ENCODE measurements at places on chromosomes 7 and 10.

DNA sequence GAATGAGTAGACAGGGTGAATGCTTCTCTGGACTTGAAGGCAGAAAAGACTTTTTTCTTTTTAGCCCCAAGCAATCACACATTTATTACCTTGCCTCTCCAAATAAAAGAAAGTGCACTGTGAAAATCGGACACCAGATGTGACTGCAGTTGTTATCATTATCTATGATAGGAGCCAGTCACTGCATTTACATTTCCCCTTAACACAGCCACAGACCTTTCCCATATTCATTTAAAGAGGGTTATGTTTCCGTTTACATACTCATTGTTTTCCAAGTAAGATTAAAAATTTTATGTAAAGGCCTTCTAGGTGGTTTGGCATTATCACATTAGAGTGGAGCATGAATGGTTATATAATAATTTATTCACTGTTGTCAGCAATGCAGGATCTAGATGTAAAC is 586.8 kb downstream of the SORCS1 start:
- no peak for DNase-seq

- DNase-seq = no peak
These were observed 57.0 kb upstream of the NMT2 start for GRCh38 chr10:15225511-15225910.

DNA sequence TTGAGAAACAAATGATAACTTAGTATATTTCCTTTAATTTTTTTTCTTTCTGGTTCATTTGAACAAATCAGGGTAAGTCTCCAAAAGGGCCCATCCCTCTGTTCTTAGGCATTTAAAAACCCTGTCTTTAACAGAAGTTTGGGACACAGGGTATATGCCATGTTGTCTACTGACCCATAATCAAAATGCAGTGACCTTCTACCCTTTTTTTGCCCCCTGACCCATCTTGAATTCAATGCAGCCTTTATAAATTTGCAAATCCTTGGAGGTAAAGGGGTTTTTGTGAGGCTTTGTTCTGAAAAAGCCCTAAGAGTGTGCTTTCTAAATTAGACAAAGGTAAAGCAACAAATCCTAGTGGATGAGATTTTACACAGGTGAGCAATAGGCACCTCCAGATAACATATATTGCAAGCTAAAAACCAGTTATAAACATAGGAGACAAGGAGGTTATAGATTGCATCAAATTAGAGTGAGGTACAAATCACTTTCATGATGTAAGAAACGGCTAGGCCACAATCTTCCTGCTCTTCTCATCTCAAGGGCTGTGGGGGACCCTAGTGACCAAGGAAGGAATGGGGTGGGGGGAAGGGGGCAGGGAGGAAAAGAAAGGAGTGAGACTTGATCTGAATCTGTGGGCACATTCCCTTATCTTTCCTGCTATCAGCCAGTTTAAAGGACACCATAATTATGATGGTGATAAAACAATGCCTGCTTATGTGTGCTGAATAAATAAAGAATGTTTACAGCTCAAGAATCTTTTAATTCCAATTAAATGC is 2.7 kb downstream of the SKIDA1 start:
- no peak for DNase-seq

- no peak for DNase-seq
These were observed 82.3 kb downstream of the ANKRD7 start for GRCh38 chr7:118306771-118307170.

DNA sequence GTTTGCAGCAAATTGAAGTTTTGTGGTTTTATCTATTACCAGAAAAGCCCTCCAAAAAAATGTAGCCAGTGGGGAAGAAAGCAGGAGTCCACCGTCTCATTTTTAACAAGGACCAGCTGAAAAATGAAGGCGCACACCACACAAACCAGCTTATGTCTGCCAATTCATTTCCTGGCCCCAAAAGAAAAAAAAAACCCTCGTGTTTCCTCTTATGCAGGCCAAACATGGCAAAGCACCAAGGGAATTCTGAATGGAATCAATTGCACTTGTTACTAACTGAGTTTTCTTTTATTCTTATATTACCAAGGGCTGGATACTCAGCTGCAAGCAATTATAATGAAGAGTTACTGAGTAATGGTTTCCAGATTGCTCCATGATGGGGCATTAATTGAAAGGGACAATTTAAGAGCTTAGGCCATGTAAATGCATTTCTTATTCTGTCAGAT is 428.3 kb upstream of the NPVF start:
- DNase-seq = no peak

DNA sequence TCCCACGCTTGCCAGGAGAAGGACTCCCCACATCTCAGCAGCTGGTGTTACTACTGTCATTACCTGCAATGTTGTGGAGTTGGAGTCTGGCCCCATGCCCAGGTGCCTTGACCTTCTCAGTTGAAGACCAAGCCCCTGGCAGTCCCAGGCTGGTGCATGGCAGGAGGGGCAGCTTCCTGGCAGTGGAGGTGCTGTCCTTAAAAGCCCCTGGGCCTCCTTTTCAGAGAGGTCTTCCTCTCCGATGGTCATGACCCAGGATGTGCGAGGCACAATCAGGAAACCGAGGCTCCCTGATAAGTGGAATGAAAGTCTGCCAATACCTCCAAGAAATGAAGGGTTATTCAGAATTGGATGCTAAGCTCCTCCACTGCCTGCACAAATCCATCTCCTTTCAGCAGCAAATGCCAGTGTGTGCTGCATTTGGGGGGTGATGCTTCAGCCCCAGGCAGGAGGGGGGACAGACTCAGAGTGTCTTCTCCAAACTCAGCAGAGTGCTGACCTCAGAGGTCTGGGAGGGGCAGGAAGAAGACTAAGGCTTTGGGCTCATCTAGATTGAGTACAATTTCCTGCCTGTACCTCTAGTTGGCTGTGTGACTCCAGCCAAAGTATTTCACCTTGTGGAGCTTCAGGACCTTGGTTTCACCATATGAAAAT is 97.0 kb upstream of the DDC start:
- no peak for DNase-seq

- no peak for DNase-seq
These were observed 42.9 kb upstream of the PCDH15 start for GRCh38 chr10:54843932-54844331.

- DNase-seq = no peak
These were observed 131.8 kb upstream of the GNAI1 start for GRCh38 chr7:80002865-80003264.

DNA sequence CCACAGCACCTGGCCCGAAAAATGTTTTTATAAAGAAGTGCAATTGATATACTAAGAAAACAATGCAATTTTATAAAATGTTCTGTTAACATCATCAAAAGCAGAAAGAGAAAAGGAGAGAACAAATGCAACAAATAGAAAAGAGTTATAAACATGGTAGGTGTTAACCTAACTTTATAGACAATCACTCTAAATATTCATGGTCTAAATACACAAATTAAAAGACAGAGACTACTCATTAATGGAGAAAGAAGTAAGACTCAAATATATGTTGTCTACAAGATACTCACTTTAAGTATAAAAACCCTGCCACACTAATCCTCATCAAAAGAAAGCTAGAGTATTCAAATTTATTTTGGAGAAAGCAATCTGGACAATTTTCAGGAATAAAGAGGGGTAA is 425.3 kb upstream of the ANKRD30A start:
- DNase-seq = no peak

GRCh38 chr10:127196282-127197153 is at the start of gene INSYN2A:
Gene INSYN2A, minus strand, starts transcription at chr10:127196591. Its CDS starts 20,196 bp downstream, at chr10:127176395.
- DNase-seq = no peak

DNA sequence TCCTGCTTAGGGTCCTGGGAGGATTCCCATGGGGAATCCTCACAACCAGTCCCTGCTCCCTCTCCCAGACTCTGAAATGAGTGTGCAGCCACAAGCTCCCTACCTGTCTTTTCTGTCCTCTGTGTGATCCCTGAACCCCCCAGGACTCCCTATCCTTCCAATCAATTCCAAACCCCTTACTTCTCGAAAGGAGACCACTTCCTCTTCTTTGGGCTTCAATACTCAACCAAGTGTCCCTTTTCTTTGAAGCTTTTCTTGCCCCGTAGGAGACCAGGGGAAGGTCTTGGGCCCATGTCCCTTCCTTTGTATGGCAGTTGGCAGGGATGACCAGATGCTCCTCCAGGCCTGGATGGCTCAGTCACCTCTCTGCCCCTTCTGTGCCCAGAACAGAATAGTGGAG is 1.7 kb downstream of the AEBP1 start:
- no peak for DNase-seq

- DNase-seq = no peak
These were observed 1.7 kb upstream of the NEURL1 start for GRCh38 chr10:103491729-103492364.

GRCh38 chr7:44372560-44373417 is 47.4 kb upstream of the CAMK2B start:
- DNase-seq = no peak

DNA sequence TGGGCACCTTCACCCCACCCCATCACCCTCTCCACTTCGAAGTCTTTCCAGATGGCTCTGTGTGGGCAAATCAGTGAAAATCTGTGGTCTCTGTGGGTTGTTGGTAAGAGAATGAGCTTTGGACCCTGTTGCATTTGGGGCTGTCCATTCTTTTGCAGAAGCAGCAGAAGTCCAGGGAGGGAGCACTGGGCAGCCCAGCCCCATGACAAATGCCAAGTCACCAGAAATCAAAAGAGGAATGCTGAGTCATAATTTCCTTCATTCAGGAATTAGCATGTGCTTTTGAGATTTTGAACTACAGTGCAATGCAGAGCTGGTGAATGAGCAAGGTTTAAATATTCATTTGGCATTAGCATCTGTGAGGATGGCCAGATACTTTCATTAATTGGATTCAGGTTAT is 556.2 kb downstream of the LRMDA start:
- no peak for DNase-seq

GRCh38 chr10:2610946-2611345 is 456.4 kb upstream of the PFKP start:
- DNase-seq = peak; percentile 44

- DNase-seq = no peak
These were observed 121.9 kb downstream of the GFRA1 start for GRCh38 chr10:116151076-116151475.

GRCh38 chr7:47357361-47357760 is 224.6 kb downstream of the TNS3 start:
- no peak for DNase-seq

DNA sequence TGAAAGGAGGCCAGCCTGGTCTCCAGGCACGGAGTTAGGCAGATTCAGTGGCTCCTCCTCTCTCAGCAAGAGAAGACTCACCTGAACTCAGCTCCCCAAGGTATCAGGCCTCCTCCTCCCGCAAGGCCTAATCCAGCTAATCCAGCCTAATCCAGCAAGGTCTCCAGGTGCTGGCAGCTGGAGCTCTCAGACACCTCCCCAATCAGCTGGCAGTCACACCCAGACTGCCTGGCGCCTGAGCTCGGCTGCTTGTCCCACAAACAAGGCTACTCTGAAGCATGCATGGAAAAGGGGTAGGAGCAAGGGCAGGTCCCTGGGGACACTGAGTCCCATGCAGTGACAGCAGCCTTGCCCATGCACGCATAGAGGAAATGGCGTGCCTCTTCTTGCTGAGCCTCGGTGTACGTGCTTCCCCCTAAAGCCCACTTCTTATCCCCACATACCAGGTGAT is 3.3 kb upstream of the OPN4 start:
- DNase-seq = no peak

GRCh38 chr7:46321556-46322205 is 400.6 kb upstream of the IGFBP3 start:
- no peak for DNase-seq

GRCh38 chr7:43761938-43762692 is 3.6 kb downstream of the BLVRA start:
- no peak for DNase-seq

GRCh38 chr10:61702584-61702983 is 39.9 kb downstream of the CABCOCO1 start:
- no peak for DNase-seq

DNA sequence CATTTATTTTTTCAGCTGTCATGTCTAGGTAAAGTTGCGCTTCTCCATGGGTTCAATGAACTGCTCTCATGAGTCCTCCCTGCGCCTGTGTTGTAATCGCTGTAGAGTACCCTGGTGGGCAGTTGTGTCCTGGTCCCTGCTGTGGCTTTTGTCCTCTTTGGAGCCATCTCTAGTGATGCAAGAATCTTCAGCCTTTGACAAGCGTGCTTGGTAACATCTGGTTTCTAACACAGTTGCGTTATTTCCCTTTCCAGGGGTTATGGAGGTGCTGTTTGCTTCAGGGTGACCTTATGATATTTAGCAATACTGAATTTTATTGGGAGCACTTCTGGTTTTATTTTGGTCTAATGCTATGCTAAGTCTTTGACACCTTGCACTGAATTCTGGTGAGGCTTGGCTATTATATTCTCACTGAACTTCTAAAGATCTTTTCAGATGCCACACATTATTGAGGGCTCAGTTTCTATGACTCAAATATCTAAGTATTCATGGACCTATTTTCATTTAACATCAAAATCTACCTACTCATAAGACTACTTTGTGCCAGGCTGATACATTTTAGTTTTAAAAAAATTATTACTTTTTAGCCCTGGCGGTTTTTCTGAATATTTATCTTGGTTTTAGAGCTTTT is 88.6 kb downstream of the FANK1 start:
- no peak for DNase-seq

GRCh38 chr7:142654398-142654797 is 94.9 kb upstream of the PRSS1 start:
- DNase-seq = no peak

GRCh38 chr7:82194016-82194643 is 249.4 kb downstream of the CACNA2D1 start:
- no peak for DNase-seq

DNA sequence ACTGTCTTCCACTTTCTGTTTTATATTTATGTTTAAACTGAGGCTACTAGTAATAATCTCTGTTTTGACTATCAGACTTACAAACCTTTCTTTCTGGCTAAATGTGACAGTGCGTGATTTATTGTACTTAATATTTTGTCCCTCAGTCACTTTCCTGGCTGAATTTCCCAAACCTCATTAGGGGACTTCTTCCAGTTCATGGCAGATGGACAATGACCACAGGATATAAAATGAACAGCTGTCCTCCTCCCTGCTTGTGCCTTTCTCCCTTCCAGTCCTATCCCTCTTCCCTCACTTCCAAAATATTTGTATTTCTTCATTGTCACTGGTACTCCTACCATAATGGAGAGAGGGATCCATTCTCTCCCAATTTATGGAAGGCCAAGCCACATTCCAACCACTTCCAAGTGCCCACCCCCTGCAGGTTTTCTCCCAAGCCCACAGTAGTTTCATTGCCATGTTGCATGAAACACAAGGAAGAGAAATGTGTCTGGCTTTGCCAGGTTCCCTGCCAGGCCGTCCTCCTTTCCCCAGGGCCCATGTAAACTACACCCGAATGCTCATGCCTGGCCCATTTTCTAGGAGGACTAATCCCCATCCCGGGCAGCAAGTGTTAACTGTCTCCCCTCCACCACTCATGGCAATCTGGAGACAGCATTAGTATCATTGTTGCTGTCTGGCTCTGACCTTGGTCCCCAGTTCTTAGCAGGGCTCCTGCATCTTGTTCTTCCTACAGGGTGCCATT is 269.5 kb upstream of the SLC26A5 start:
- DNase-seq = no peak

DNA sequence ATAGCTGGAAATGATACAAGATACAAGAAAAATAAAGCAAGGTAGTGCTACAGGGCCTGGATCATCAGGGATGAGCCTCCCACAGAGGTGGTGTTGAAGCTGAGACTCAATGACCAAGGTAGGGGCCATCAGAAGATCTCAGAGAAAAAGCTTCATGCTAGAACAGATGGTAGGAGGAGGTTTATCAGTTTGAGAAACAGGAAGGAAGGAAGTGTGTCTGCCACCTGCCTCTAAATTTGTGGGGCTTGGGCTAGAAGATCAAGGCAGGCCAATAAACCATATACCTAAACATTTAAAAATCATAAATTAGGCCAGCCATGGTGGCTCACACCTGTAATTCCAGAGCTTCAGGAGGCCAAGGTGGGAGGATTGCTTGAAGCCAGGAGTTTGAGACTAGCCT is 410.8 kb upstream of the PRKCQ start:
- DNase-seq = no peak

- no peak for DNase-seq
These were observed 4.1 kb downstream of the PPIF start for GRCh38 chr10:79351332-79351731.
